ENCODE measurements at places on chromosomes 2 and 18. TPM values are rescaled to one million over a fixed set of nuclear protein-coding genes. Genes with fewer than 3 reads are reported as not detected.

DNA sequence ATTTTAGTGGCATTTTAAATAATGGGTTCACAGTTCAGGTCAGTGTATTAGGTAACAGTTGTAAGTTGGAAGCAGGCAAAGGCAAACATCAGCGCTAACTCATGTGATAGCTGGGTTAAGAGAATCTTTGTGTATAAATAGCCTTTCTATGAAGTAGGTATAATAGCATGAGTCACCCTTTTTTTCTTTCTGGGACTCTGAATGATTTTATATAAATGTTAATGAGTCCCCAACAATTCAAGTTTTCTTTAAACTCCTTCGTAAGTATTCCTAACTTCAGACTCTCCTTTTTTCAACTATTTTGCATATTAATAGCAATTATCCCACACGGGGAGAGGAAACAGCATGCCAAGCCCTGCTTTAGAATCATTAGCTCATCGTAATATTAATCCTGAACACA is 384.3 kb downstream of the PIK3C3 start:
- DNase-seq, result no peak
- no peak overlapping the region for H3K27ac ChIP-seq
- H3K4me3 ChIP-seq, result no peak overlapping the region
- no peaks in the 10 kb centered on the region for H3K27me3 ChIP-seq
- H3K36me3 ChIP-seq, result no peaks in the 10 kb centered on the region

- no peaks in the 10 kb centered on the region for H3K27me3 ChIP-seq
- no peak overlapping the region for H3K4me3 ChIP-seq
- H3K27ac ChIP-seq, result peak overlapping the region; percentile 44
- H3K4me1 ChIP-seq, result peaks cover 15% of the 10 kb centered on the region
- H3K36me3 ChIP-seq, result no peaks in the 10 kb centered on the region
Observed at GRCh38 chr2:1518331-1518803, 105.1 kb downstream of the TPO start.

DNA sequence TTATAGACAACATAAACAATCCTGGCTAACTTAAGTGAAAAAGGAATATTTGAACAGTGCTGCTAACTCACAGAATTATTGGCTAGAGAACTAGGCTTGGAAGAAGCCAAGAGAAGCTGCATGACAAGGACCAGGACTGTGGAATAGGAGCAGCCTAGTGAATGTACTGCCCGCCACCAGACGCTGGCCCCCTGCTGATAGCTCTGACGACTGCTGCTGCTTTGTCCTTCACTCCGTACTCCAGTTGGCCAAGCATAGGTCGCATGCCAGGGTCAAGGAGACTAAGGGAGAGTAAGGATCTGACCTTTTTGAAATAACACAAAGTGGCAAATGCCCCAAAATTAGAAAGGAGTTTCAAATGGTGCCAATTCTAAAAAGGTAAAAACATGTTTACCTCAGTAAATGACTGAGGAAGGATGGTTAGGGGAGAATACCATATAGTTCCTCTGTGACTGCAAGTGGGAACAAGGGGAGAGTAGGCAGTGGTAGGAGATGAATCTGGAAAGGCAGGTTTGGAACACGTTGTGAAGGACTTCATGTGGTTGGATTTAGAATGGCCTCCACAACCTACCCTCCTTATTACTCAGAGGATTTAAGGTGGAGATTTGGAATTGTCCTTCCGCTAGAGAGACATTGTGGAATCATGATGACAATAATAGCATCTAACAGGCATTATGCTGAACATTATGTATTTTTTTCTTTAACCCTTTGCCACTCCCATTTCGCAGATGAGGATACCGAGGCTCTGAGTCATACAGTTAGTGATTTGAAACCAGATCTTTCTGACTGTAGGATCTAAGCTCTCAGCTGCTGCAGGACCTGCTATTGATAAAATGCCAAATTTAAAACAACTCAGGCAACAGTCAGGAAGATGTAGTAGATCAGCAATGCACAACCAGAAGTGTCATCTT is 19.5 kb downstream of the STRADB start:
- peaks cover 7% of the 10 kb centered on the region for H3K4me1 ChIP-seq
- no peak overlapping the region for H3K4me3 ChIP-seq
- H3K36me3 ChIP-seq, result peaks cover 24% of the 10 kb centered on the region
- no peak for DNase-seq
- no peaks in the 10 kb centered on the region for H3K27me3 ChIP-seq

GRCh38 chr2:195304310-195304709 is 352.7 kb upstream of the SLC39A10 start:
- DNase-seq, result no peak
- H3K4me3 ChIP-seq, result no peak overlapping the region
- peaks cover 3% of the 10 kb centered on the region for H3K27me3 ChIP-seq
- H3K27ac ChIP-seq, result no peak overlapping the region
- H3K36me3 ChIP-seq, result no peaks in the 10 kb centered on the region

DNA sequence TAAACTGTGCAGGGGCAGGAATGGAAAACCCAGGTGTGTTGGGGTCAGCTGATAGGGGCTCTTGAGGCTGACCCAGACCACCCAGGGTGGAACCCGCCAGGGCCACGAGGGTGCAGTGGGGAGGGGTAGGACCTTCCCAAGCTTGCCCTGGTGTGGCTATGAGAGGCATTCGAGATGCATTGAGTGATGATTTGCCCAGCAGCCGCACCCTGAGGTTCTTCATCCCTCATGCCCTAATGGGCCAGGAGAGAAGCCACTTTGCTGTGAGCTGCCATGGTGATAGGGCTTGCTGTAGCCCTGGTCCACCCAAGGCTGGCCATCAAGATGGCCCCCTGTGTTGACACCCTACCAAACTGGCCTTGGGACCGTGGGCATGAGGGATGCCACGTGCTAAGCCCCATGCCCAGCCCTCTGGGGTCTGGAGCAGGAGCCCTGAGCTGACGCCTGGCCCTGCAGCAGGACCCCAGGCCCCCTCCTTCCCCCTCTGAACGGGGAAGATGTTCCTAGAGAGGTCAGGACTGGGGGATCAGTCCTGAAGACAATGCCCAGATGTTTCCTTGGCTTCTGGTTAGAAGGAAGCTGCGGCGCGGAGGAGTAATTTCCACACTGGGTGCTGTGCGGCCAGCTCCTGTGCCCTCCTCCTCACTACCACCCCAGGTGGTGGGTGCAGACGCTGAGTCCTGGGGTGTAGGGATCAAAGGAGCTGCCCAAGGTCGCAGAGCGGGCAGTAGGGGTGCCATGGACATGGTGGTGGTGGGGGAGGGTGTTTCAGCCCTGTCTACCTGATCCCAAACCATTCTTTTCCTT is 122.5 kb upstream of the HDAC4 start:
- no peak overlapping the region for H3K27ac ChIP-seq
- no peaks in the 10 kb centered on the region for H3K36me3 ChIP-seq
- no peak for DNase-seq
- no peak overlapping the region for H3K4me3 ChIP-seq
- H3K27me3 ChIP-seq, result no peaks in the 10 kb centered on the region
- H3K4me1 ChIP-seq, result no peaks in the 10 kb centered on the region

- H3K27me3 ChIP-seq, result peaks cover 34% of the 10 kb centered on the region
- no peak overlapping the region for H3K27ac ChIP-seq
- H3K4me1 ChIP-seq, result no peaks in the 10 kb centered on the region
- no peak overlapping the region for H3K4me3 ChIP-seq
Observed at GRCh38 chr2:202060218-202060617, 12.8 kb upstream of the KIAA2012 start.

DNA sequence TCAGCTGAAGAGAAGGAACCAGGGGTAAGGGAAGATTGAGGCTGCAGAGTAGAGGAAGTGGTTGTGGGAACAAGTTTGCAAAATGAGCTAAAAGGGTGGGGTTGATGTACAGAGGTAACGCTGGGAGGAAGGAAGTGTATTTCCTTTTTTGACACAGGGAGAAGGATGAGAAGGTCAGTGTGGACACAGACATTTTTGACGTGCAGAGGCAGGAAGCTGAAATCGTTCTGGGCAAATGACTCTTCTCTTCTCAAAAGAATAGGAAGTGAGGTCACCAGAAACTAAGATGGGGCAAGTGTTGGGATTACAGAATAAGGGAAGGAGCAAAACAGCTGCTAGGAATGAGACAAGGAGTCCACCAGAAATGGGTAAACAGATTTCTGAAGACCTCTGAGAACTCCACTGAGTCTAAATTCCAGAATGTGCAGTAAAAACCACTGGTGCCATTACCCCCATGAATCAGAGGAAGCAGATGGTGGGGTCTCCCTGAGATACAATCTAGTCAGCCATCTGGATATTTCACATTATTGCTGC is 20.0 kb upstream of the RNF149 start:
- peaks cover 3% of the 10 kb centered on the region for H3K4me1 ChIP-seq
- no peak overlapping the region for H3K4me3 ChIP-seq
- peak; percentile 81 for DNase-seq

DNA sequence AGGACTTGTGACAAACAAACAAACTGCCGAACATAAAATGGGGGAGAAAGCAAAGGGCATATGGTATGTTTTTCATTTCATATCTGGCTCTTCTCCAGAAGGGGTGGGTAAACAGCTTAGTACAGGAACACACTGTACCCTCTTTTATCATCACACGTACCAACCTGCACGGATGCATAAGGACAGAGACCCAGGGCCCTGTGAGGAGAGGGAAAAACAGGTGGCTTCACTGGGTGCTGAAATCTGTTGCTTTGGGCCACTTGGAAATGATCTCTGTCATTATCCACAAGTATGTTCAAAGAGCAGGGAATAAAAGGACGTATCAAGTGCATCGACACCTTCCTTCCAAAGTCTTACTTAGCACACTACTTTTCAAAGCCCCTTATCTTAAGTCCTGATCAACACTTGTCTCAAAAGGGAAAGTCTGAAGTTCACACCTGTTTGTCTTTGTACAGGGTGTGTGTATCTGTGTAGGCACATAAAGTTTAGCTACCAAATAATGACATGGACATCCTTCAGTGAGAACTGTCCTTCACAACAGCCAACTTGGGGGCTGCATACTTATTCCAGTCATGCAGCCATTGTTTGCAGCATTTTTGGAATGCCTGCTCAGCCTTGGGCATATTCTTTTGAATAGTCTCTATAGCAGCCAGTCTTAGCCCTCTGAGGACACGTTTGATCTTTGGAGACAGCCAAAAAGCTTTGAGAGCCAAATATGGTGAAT is 60.6 kb downstream of the IRS1 start:
- no peaks in the 10 kb centered on the region for H3K4me1 ChIP-seq
- H3K36me3 ChIP-seq, result no peaks in the 10 kb centered on the region
- DNase-seq, result no peak
- peaks cover 6% of the 10 kb centered on the region for H3K27me3 ChIP-seq
- H3K27ac ChIP-seq, result no peak overlapping the region

DNA sequence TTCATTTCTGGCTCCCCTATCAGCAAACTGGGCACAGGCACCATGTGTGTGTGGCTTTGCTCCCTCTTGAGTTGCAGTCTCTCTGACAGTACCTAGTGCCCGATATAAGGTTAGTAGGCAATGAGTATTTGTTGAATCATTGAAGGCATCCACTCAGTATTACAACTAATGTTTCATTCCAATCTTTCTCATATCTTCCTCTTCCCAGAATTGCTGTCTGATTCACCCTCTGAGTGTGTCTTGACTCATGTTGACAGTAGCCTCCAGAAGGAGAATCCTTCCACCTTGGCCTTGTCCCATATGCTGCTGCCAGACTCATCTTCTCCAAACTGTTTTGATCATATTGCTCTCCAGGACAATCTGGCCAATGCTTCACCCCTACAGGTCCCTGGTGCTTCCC is 202.5 kb downstream of the LRRTM1 start:
- no peak for DNase-seq
- H3K27ac ChIP-seq, result no peak overlapping the region
- no peaks in the 10 kb centered on the region for H3K4me1 ChIP-seq
- H3K4me3 ChIP-seq, result no peak overlapping the region
- no peaks in the 10 kb centered on the region for H3K27me3 ChIP-seq
- no peaks in the 10 kb centered on the region for H3K36me3 ChIP-seq

DNA sequence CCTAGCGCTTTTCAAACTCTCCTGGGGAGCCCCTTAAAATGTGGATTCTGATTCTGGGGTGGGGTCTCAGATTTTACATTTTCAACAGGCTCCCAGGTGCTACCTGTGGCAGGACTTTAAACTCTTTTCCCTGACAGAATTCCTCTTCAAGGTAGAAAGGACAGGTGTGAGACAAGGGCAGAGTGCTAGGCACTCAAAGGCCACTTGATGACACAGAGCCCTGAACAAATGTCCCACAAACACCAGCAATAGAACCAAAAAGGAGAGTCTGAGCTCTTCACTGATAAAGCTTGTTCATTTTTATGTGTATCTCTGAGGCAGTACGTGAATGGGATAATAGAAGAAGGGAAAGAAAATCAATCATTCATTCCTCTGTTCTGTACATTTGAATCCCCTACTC is 77.7 kb upstream of the PELI1 start:
- H3K27me3 ChIP-seq, result no peaks in the 10 kb centered on the region
- no peak overlapping the region for H3K4me3 ChIP-seq
- H3K27ac ChIP-seq, result no peak overlapping the region

Gene RTKN
- total RNA-seq, result 1.9 TPM

Gene SERPINB2
- total RNA-seq, result not detected

Gene CNNM4
- 7.9 TPM for total RNA-seq

Gene SMYD1
- total RNA-seq, result not detected

Gene COL4A3
- total RNA-seq, result not detected

Gene CNDP1
- 0.28 TPM for total RNA-seq

Gene ALLC
- total RNA-seq, result not detected

Gene FAM124B
- total RNA-seq, result 0.15 TPM

Gene COL6A3
- 0.53 TPM for total RNA-seq

Gene IL1F10
- not detected for total RNA-seq

Gene UPP2
- total RNA-seq, result not detected

Gene SNTG2
- total RNA-seq, result 0.37 TPM

Measured in activated CD8-positive, alpha-beta memory T cell treated with anti-CD3 and anti-CD28 coated beads, Interleukin-2, amount 10 ng/mL, durations not matched to agents 7 days and 5 days (primary cell).